ENCODE measurements at places on chromosomes 5 and 9. TPM values are rescaled to one million over a fixed set of nuclear protein-coding genes. Genes with fewer than 3 reads are reported as not detected.

Gene PRKAA1
- total RNA-seq: 82.6 TPM

Gene ABL1
- total RNA-seq: 55.3 TPM

Gene PTCD2
- 13.2 TPM for total RNA-seq

Gene SLC1A3
- total RNA-seq: not detected

Gene ZNF300
- total RNA-seq: 3.6 TPM

Gene PAIP2
- 62.4 TPM for total RNA-seq

Gene SLC6A7
- not detected for total RNA-seq

Gene TMC1
- 0.09 TPM for total RNA-seq

Gene C8G
- total RNA-seq: 0.75 TPM

Gene ENC1
- 26.9 TPM for total RNA-seq

DNA sequence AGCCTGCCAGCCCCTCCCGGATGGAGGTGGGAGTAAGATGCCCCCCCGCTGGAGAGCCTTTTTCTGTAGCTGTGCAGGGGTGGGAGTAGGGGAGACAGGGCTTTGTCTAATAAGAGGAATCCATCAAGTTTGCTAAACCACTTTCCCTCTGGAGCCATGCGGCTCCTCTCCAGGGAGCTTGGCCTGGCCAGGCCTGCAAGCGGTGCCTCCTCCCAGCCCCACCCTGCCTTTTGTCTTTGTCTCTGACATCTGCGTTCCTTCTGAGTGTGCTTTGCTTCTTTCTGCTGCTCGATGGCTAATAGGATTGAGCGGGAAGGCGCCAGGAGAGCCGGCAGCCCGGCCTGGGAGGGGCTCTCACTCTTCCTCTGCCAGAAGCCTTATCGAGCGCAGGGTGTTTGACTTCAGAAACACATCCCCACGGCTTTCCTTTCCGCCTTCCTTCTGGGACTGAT, 26.7 kb upstream of the FCN1 start:
- peaks cover 39% of the 10 kb centered on the region for H3K27me3 ChIP-seq
- peaks cover 10% of the 10 kb centered on the region for H3K4me1 ChIP-seq
- no peak overlapping the region for H3K27ac ChIP-seq
- H3K4me3 ChIP-seq: no peak overlapping the region

- no peak overlapping the region for H3K27ac ChIP-seq
- H3K4me1 ChIP-seq: peaks cover 24% of the 10 kb centered on the region
- no peaks in the 10 kb centered on the region for H3K36me3 ChIP-seq
- no peak overlapping the region for H3K4me3 ChIP-seq
Observed at GRCh38 chr5:115661101-115661500, 35.3 kb upstream of the TMED7 start.

- DNase-seq: peak; percentile 99
- H3K36me3 ChIP-seq: peaks cover 8% of the 10 kb centered on the region
- H3K27me3 ChIP-seq: peaks cover 2% of the 10 kb centered on the region
- peaks cover 67% of the 10 kb centered on the region for H3K4me1 ChIP-seq
- peak overlapping the region; percentile 35 for H3K4me3 ChIP-seq
- peak overlapping the region; percentile 76 for H3K27ac ChIP-seq
Observed at GRCh38 chr5:111997711-111998110, 240.7 kb upstream of the NREP start.

GRCh38 chr5:179167871-179168451, 107.8 kb downstream of the ZNF354C start:
- DNase-seq: no peak
- H3K36me3 ChIP-seq: peaks cover 22% of the 10 kb centered on the region
- peaks cover 5% of the 10 kb centered on the region for H3K27me3 ChIP-seq
- no peak overlapping the region for H3K27ac ChIP-seq

GRCh38 chr9:80157561-80157983, 585.8 kb downstream of the TLE4 start:
- no peaks in the 10 kb centered on the region for H3K36me3 ChIP-seq
- H3K4me1 ChIP-seq: peaks cover 20% of the 10 kb centered on the region
- DNase-seq: peak; percentile 24
- H3K27ac ChIP-seq: no peak overlapping the region

- peaks cover 47% of the 10 kb centered on the region for H3K4me1 ChIP-seq
- H3K36me3 ChIP-seq: no peaks in the 10 kb centered on the region
- peaks cover 3% of the 10 kb centered on the region for H3K27me3 ChIP-seq
- H3K27ac ChIP-seq: no peak overlapping the region
- no peak for DNase-seq
Observed at GRCh38 chr5:172423379-172424110, 30.8 kb downstream of the SH3PXD2B start.

DNA sequence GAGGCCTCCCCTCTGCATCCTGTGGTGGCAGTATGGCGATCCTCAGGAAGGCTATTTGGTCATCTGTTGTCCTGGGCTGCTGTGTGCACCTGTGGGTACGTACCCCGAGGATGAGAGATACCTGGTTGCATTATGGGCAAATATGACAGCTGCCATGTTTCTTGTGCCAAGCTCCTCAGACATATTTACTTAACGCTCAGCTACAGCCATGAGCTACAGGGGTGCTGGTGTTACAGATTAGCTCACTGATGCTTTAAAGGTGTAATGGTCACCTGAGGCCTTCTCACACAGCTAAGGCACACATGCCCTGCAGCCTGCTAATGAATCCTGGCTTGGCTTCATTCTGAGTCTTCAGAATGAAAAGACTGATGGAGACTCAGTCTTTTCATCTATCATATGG, 12.0 kb downstream of the NDST1 start:
- no peak overlapping the region for H3K4me3 ChIP-seq
- H3K36me3 ChIP-seq: peaks cover 28% of the 10 kb centered on the region
- peaks cover 75% of the 10 kb centered on the region for H3K4me1 ChIP-seq
- H3K27ac ChIP-seq: no peak overlapping the region

DNA sequence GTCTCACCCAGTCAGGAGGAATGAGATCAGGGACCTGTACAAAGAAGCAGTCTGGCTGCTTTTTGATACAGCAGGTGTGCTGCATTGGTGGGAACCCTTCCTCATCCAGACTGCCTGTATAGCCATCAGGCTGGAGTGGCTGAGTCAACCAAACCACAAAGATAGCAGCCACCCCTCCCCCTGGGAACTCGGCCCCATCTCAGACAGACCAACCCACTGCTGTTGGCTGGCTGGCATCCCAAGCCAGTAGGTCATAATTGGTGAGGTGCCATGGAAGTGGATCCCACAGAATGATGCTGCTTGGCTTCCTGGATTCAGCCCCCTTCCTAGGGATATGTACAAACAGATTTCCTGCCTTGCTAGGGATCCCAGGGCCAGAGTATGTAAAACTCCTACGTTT, 60.9 kb downstream of the YTHDC2 start:
- peaks cover 18% of the 10 kb centered on the region for H3K4me1 ChIP-seq
- H3K36me3 ChIP-seq: peaks cover 52% of the 10 kb centered on the region
- H3K27ac ChIP-seq: peak overlapping the region; percentile 40
- H3K4me3 ChIP-seq: no peak overlapping the region
- 0 out of 2 replicates have a peak, but pooled peaks cover under 1% of the 10 kb centered on the region for H3K27me3 ChIP-seq

GRCh38 chr9:122991370-122991830, 42.1 kb upstream of the GPR21 start:
- peak; percentile 87 for DNase-seq
- no peaks in the 10 kb centered on the region for H3K27me3 ChIP-seq
- H3K4me1 ChIP-seq: peaks cover 6% of the 10 kb centered on the region
- no peaks in the 10 kb centered on the region for H3K36me3 ChIP-seq
- no peak overlapping the region for H3K4me3 ChIP-seq

DNA sequence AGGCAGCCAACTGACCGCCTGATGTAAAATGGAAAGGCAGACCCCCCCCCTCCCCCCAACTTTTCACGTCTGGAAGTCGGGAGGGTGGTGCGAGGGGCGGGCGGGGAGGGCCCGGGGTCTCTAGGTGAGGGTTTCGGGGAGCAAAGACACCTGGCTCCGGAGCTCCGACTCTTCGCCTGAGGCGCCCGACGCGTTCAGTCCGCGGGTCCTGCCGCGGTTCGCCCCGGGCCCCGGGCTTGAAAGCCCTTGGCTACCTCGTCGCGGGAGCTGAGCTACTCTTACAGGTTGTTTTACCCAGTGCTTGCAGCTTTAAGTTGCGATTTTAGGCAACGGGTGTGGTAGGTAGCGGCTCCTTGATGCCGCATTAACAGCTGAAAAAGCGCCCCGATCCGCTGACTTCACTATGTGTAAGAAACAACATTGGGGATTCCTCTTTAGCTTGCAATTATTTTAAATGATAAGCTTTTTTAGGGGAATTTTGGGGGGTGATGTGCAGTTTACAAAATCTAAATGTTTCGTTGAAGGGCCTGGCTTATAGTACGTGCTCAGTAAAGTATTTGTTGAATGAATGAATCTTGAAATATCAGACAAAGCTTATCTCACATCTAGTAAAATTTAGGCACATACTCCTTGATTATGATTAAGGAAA, 722 bp downstream of the CDC42SE2 start:
- H3K36me3 ChIP-seq: peaks cover 4% of the 10 kb centered on the region
- peak overlapping the region; percentile 85 for H3K27ac ChIP-seq
- peaks cover 2% of the 10 kb centered on the region for H3K27me3 ChIP-seq
- H3K4me1 ChIP-seq: peaks cover 30% of the 10 kb centered on the region
- no peak for DNase-seq
- peak overlapping the region; percentile 92 for H3K4me3 ChIP-seq

DNA sequence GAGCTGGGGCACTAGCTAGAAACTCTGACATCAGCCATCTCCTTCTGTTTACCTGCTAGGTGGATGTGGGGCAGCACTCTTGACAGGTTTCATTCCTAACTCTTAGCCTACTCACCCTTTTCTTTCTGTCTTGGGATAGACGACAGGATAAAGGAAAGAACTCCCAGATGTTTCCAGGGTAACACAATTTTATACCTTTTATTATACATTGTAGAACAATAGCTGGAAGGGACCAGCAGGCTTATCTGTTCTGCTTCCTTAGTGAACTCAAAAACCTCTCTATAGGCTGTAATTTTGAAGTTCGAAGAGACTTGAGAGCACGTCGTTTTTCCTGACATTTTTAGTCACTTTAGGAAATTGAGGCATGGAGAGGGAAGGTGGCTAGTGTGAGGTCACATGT, 13.2 kb downstream of the SPTAN1 start:
- peak overlapping the region; percentile 36 for H3K27ac ChIP-seq
- H3K4me3 ChIP-seq: no peak overlapping the region
- peaks cover 2% of the 10 kb centered on the region for H3K27me3 ChIP-seq
- H3K36me3 ChIP-seq: peaks cover 43% of the 10 kb centered on the region

- no peak overlapping the region for H3K27ac ChIP-seq
- peaks cover 23% of the 10 kb centered on the region for H3K27me3 ChIP-seq
- no peak overlapping the region for H3K4me3 ChIP-seq
- DNase-seq: no peak
Observed at GRCh38 chr9:135514342-135515082, 6.7 kb upstream of the LCN1 start.

DNA sequence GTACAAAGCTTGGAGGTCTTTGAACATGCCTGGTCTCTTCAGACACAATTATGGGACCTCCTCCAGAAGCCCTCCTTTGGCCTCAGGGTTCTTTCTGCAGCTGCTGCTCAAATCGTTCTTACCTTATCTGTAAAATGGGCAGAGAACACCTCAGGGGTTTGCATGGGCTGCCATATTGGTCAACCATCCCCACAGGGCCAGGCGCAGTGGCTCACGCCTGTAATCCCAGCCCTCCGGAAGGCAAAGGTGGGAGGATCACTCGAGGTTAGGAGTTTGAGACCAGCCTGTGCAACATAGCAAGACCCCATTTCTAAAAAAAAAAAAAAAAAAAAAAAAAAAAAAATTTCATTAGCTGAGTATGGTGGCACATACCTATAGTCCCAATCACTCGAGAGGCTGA, 29.1 kb upstream of the TCF7 start:
- no peaks in the 10 kb centered on the region for H3K4me1 ChIP-seq
- H3K27me3 ChIP-seq: peaks cover 33% of the 10 kb centered on the region
- H3K27ac ChIP-seq: no peak overlapping the region
- no peak overlapping the region for H3K4me3 ChIP-seq

GRCh38 chr5:39711821-39712220, 287.0 kb upstream of the DAB2 start:
- DNase-seq: no peak
- peaks cover 4% of the 10 kb centered on the region for H3K27me3 ChIP-seq
- H3K4me1 ChIP-seq: peaks cover 12% of the 10 kb centered on the region
- H3K4me3 ChIP-seq: no peak overlapping the region
- H3K36me3 ChIP-seq: no peaks in the 10 kb centered on the region

GRCh38 chr5:107874795-107875194, 204.1 kb upstream of the EFNA5 start:
- no peak for DNase-seq
- peaks cover 21% of the 10 kb centered on the region for H3K4me1 ChIP-seq
- no peaks in the 10 kb centered on the region for H3K36me3 ChIP-seq
- no peak overlapping the region for H3K4me3 ChIP-seq

DNA sequence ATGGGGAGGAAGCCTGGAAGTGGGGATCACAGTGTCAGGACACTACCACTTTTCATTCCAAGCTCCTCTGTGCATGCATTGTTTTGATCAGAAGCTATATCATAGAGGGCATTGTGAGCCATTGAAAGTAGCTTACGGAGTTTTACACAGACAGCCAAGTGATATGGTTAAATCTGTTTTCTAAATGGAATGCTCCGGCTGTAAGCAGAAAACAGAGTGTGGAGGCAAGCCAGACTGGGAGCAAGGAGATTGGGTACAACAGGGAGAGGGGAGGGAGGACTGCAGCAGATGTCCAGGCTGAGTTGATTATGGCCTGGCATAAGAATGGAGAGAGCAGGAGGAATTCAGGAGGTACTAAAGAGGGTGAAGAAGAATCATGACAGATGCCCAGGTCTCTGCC, 15.5 kb upstream of the SOWAHA start:
- H3K4me1 ChIP-seq: peaks cover 7% of the 10 kb centered on the region
- DNase-seq: no peak
- H3K36me3 ChIP-seq: no peaks in the 10 kb centered on the region
- H3K4me3 ChIP-seq: no peak overlapping the region
- H3K27me3 ChIP-seq: peaks cover 33% of the 10 kb centered on the region
- H3K27ac ChIP-seq: no peak overlapping the region
